Upper lobe of right lung (tissue), 1 donor: ENCODE measurements at places on chromosomes 1 and 21. TPM values are rescaled to one million over a fixed set of nuclear protein-coding genes. Genes with fewer than 3 reads are reported as not detected.

- no peaks in the 10 kb centered on the region for H3K27me3 ChIP-seq
- H3K4me3 ChIP-seq = no peak overlapping the region
- no peaks in the 10 kb centered on the region for H3K36me3 ChIP-seq
- H3K4me1 ChIP-seq = no peaks in the 10 kb centered on the region
- no peak for DNase-seq
Measured at GRCh38 chr1:112866981-112867380, 89.0 kb downstream of the SLC16A1 start.

GRCh38 chr1:59976194-59977074, 49.9 kb upstream of the CYP2J2 start:
- H3K4me3 ChIP-seq = no peak overlapping the region
- H3K36me3 ChIP-seq = no peaks in the 10 kb centered on the region
- peaks cover 7% of the 10 kb centered on the region for H3K4me1 ChIP-seq
- H3K27me3 ChIP-seq = no peaks in the 10 kb centered on the region
- peak; percentile 73 for DNase-seq
- H3K27ac ChIP-seq = no peak overlapping the region

- H3K4me3 ChIP-seq = no peak overlapping the region
- peaks cover 21% of the 10 kb centered on the region for H3K4me1 ChIP-seq
- no peaks in the 10 kb centered on the region for H3K36me3 ChIP-seq
- DNase-seq = no peak
- no peak overlapping the region for H3K27ac ChIP-seq
- no peaks in the 10 kb centered on the region for H3K27me3 ChIP-seq
Measured at GRCh38 chr21:43337901-43338655, 88.9 kb downstream of the SIK1 start.

DNA sequence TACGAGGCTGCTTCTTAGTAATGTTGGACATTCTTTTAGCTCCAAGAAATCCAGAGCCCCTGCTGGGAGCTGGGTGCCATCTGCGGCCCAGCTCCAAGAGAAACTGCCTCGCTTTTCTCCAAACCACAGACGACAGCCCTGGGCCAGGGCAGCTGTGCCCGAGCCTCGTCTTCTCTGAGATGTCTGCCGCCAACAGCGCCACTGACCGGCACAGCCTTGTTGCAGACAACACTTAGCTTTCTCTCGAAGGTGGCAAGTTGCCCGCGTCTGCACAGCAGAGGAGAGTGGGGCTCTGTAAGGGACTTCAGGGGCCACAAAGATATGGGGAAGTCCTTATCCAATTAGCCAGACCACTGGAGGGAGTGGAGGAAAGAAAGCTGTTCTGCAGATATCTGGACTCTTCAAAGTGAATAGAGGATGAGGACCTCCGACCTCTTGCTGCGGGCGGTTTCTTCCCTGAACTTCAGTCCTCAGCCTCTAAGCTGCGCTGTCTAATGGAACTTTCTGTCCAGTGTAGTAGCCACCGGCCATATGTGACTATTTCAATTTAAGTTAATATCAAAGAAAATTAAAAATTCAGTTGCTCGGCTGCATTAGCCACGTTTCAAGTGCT, 63.9 kb upstream of the DISP3 start:
- H3K4me3 ChIP-seq = no peak overlapping the region
- no peaks in the 10 kb centered on the region for H3K36me3 ChIP-seq
- H3K4me1 ChIP-seq = no peaks in the 10 kb centered on the region
- H3K27me3 ChIP-seq = peaks cover 49% of the 10 kb centered on the region
- H3K27ac ChIP-seq = no peak overlapping the region
- DNase-seq = no peak

DNA sequence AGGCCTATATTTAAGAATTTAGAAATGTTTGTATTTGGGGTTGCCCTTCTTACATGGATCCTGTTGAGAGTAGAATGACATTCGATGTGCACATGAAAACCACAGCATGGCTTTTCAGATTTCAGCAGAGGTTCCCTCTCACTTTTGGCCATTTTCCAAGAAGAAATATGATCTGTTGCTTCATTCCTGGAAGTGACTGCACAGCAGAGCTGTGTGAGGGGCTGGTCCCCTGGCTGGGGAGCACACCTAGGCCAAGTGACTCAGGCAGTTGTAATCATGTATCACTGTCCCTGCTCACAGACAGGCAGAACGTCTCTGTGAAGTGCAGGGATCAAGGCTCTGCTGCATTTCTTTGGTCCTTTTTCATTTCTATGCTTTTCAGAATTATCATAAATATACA, 32.3 kb downstream of the AGT start:
- H3K4me1 ChIP-seq = peaks cover 9% of the 10 kb centered on the region
- no peak for DNase-seq
- no peaks in the 10 kb centered on the region for H3K27me3 ChIP-seq
- H3K4me3 ChIP-seq = no peak overlapping the region
- peaks cover 87% of the 10 kb centered on the region for H3K36me3 ChIP-seq

ECM1 gene
- total RNA-seq = 15.5 TPM

DTL gene
- total RNA-seq = 1.7 TPM

MEAF6 gene
- 64.5 TPM for total RNA-seq

AMY2A gene
- total RNA-seq = not detected

OR2T11 gene
- total RNA-seq = not detected

LRIG2 gene
- 10.9 TPM for total RNA-seq
